ENCODE measurements at places on chromosomes 4 and X.

DNA sequence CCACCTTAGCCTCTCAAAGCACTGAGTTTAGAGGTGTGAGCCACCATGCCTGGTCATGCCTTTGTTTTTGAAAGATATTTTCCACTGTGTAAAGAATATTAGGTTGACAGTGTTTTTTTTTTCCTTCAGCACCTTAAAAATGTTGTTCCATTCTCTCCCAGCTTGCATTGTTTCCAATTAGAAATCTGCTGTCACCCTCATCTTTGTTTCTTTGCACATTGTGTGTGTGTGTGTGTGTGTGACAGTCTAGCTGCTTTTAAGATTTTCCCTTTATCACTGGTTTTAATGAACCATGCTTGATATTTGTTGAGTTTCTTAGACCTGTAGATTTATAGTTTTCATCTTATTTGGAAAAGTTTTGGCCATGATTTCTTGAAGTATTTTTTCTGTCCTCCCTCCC, 79.0 kb upstream of the NKX1-1 start:
- DNase-seq = no peak

DNA sequence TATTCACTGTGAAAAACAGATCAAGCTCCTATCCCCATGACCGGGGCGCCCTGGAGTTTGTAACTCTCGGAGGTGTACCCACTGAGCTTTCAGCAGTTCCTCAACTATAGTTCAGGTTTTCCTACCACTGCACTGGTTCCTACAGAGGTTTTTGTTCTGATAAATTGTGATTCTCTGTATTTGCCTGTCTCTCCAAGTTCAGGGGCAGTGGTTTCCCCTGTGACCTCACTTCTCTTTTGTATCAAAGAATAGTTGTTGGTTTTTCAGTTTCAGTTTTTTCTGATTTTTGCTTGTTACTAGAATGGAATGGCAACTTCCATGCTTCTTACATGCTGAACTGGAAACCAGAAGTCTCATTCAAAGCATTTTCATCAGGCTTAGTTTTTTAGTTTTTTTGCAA, 56.8 kb upstream of the PLS3 start:
- no peak for DNase-seq

- DNase-seq = no peak
Measured at GRCh38 chrX:47864785-47865184, 28.1 kb downstream of the ZNF81 start.

GRCh38 chrX:10379878-10380277, 223.1 kb downstream of the CLCN4 start:
- no peak for DNase-seq

DNA sequence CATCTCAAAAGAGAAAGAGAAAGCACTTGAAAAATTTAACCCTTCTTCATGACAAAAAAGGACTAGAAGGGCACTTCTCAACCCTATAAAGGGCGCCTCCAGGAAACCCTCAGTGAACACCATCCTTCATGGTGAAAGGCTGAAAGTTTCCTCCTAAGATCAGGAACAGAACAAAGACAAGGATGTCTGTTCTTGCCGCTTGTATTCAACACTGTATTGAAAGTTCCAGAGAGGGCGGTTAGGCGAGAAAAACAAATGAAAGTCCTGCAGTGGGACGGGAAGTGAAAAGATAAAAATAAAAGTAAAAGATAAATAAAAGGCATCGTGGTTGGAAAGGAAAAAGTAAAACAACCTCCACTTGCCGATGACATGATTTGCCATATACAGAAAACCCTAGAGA, 50.9 kb downstream of the RNF212 start:
- DNase-seq = no peak

DNA sequence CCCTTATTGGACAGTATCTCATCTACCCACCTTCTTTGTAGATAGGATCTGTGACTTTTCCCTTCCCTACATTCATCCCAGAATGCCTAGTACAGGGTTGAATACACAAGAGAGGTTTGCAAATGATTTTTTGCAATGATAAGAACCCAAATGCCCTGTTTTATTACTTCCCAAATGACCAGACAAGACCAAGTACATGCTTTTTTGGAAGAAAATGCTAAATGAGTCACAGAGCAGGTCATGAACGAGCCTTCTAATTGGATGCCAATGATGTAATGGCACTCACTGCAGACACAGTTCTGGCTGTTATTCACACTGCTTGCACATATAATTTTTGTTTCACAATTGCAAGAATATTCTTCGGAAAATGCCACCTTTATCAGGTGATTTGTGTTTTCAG, 17.8 kb upstream of the GABRQ start:
- DNase-seq = no peak

- DNase-seq = no peak
Measured at GRCh38 chr4:87019898-87020297, 85.1 kb downstream of the AFF1 start.

GRCh38 chr4:22707390-22707789, 14.7 kb downstream of the GBA3 start:
- no peak for DNase-seq

GRCh38 chr4:134132086-134132783, 69.4 kb downstream of the PABPC4L start:
- DNase-seq = no peak

DNA sequence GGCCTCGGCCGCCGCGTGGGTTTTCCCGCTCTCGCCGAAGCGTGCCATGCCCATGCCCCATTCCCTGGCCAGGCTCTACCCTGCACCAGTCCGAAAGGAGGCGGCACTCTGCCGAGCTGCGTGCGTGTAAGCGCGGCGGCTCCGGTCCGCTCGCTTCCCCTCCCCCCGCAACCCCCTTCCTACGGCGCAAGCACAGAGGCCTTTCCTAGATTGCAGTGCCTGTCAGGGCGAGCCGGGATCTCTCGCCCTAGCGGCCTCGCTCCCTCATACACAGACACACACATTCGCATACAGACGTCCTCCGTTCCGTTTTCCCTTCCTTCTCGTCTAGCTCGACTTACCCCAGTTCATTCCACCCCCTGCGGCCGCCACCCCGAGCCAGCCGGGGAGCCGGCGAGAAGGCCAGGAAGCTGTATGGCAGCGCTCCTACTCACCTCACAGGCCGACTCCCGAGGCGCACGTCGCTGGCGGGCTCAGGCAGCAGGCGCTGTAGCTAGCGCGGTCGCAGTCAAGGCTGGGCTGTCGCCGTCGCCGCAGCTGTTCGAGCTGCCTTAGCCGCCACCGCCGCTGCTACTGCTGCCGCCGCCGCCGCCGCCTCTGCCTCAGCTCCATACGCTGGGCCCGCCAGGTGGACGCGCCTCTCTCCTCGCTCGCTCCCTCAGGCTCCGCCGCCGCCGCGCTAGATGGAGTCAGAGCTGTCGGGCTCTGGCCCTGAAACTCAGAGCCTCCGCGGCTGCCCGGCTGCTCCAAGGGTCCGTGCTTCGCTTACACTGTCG, 615 bp downstream of the NEXMIF start:
- DNase-seq = peak; percentile 24

DNA sequence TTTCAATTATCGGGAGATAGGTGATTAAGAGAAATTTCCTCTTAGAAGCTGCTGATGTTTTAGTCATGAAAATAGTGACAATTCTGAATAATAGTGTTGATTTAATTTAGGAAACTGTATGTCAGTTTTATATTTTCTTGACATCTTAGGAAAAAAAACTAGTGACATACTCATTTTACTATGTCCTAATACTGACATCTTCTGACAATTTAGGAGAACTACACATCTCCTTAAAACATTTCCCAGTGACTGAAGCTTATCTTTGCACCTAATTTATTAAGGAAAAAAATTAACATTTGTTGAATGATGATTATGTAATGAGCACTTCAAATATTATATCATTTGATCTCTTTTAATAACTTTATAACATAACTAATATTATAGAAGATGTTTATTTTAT, 42.0 kb upstream of the RBMXL3 start:
- DNase-seq = no peak

- no peak for DNase-seq
Measured at GRCh38 chr4:2805712-2806389, 13.0 kb downstream of the SH3BP2 start.

DNA sequence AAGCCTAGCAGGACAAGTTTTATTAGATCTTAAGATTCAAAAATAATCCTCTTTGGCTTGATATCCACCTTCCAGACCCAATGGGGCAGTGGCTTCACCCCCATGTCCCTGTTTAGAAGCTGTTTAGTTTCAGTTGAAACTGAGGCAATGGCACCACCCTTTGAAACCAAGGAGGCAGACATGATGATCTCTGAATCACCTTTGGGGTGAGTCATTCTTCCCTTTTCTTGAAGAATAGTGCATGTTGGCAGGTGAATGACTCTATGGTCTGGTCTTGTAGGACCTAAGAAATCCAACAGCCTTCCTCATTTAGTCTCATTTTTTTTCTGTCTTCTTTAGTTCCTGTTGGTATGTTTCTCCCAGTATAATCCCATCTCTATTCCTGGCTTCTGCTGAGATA, 29.5 kb upstream of the BMP15 start:
- no peak for DNase-seq

DNA sequence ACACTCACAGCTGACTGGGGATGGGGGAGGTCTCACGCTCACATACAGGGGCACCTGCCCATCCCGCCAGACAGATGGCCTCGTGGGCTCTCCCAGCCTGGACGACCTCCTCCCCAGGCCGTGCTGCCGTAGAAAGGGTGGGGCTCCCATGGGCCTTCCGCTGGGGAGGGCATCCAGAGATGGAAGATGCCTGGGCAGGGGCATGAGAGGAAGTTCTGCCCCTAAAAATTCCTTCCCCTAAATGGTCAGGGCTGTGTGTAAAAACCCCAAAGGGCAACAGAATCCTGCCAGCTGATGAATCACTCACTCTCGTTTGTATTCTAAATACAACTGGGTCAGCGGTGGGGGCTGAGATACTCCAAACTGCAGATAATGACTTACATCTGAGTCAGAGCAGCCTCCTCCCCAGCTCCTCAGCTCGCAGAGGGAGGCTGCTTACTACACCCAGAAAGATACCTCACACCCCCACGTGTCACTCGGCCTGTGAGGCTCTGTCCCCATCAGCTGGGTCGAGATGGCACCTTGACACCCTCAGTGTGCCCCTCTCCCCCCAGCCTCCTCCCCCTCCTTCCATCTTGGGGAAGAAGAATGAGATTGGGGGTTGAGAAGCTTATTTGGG, 10.1 kb downstream of the WDR1 start:
- peak; percentile 61 for DNase-seq

- DNase-seq = no peak
Measured at GRCh38 chr4:16199093-16199492, 27.2 kb downstream of the TAPT1 start.

DNA sequence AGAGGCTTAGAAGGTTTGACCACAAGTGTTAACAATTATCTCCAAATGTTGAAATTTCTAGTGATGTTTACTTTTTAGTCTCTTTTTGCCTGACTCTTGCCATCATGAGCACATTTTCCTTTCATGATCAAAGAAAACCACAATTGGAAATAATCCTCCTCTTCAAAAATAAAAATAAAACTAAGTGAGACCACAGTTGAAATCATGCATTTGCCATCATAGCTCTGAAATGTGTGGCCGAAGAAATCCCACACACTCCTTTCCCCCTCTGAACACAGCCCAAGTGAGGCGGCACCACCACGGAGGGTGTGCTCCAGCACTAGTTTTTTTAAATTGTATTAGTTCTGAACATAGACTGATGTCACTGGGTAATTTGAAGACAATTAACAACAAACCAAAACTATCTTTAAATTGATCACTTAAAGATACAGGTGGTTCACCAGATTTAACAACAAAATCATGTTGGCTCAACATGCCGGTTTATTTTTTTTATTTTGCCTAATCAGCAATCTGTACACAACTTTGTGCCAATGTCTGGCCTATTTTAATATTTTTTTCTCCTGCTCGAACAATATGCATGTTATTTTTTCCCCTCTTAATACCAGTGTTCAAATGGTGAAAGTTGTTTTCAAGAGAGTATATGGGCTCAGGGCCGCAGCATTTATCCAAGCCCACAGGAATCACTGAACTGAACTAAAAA, 17.6 kb downstream of the APBB2 start:
- no peak for DNase-seq

DNA sequence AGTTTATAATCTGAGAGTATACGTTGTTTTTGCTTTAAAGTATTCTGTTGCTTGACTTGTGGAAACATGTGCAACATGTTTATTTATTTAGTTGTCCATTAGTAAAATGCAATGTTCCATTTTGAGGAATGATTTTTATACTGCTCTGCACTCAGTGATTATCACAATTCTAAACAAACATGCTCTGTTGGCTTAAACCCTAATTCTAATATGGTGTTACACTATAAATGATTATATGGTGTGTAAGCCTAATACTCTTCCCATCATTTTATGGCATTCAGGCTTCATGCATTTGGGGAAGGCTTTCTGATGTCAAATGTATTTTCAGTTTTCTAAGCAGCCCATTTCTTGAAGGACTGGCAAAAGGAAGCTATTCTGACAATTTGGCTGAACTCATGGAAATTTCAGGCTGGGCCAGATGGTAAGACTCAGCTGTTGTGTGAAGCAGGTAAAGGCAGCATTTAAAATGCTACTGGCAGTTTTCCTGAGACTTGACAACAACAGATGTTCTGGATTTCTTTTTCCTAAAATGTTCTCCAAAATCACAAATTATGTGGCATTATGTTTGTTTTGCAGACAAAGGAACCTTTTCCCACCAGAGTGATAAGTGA, 336.7 kb upstream of the GNPDA2 start:
- no peak for DNase-seq

DNA sequence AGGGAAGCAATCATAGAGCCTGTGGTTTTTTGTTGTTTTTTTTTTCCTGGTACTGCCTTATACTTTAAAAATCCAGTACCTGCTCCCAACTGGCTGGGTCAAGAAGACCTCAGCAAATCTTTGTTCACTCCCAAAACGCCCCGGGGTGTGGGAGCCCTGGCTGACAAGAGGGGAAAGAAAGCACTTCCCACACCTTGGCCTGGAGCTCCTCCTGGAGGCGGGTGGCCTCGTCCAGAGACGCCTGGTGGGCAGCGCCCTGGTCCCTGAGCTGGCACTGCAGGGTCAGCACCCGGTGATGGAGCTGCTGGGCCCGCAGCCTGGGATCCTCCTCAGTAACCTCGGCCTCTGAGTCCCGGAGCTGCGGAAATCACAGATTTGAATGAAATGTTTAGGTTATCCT, 38.2 kb downstream of the C4orf50 start:
- no peak for DNase-seq

DNA sequence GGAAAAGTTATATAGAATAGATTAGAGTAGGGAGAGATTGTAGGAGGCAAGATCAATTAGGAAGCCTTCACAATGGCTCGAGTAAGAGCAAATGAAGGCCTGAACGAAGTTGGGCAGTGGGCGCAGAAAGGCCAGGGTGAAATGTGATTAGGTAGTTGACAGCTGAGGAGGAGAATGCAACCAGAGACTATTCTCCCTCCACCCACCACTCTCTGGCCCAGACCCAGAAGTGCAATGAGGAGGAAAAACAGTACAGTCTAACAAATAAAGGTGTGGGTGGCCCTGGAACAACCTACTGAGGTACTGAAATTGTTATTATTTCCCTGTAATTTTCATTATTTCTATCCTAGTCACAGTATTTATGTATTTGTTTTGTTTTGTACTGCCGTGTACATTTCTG, 176.7 kb downstream of the SLC39A8 start:
- DNase-seq = no peak

GRCh38 chr4:168717847-168718246, 221.0 kb downstream of the PALLD start:
- DNase-seq = no peak

DNA sequence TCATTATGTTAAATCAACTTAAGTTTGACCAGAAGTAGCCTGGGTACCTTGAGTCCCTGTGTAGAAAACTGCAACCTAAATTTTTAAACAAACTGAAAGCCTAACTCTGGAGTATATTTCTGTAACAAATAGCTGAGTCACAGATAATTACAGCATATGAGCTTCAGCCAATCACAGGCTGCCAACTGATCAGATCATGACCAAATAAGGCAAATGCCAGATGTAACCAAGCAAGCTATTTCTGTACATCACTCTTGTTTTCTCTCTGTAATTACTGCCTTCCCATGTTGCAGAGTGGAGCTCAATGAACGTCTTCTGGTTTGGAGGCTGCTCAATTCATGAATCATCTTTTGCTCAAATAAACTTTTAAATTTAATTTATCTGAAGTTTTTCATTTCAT, 980.9 kb upstream of the DIAPH2 start:
- no peak for DNase-seq
